Stimulated activated CD4-positive, alpha-beta T cell treated with anti-CD3 and anti-CD28 coated beads, Interleukin-15, amount 100 ng/mL, for 1 hour (primary cell): ENCODE measurements at places on chromosomes 1 and 21.
A peak's percentile ranks its signal among the peaks of the same experiment; 100 is the strongest.

- no peak for DNase-seq
These were observed 1167.8 kb upstream of the NCAM2 start for GRCh38 chr21:19830446-19830845.

DNA sequence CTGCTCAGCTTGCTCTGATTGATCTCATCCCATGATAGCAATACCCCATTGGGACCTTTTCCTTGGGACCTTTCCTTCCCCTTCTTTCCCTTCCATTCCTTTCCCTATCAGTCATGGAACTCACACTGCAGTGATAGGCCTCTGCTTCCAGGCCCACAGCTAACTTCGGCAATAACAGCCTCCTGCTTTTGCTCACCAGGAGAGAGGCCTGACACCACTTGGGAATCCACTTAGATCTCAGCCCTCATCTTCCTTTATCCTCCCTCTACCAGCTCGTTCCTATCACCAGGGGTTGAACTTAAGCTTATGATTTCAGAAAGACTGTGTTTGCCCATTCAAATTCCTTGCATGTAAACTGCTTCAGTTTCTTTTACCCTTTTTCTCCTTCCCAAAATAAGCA, 11.0 kb upstream of the TIPRL start:
- DNase-seq, result no peak

DNA sequence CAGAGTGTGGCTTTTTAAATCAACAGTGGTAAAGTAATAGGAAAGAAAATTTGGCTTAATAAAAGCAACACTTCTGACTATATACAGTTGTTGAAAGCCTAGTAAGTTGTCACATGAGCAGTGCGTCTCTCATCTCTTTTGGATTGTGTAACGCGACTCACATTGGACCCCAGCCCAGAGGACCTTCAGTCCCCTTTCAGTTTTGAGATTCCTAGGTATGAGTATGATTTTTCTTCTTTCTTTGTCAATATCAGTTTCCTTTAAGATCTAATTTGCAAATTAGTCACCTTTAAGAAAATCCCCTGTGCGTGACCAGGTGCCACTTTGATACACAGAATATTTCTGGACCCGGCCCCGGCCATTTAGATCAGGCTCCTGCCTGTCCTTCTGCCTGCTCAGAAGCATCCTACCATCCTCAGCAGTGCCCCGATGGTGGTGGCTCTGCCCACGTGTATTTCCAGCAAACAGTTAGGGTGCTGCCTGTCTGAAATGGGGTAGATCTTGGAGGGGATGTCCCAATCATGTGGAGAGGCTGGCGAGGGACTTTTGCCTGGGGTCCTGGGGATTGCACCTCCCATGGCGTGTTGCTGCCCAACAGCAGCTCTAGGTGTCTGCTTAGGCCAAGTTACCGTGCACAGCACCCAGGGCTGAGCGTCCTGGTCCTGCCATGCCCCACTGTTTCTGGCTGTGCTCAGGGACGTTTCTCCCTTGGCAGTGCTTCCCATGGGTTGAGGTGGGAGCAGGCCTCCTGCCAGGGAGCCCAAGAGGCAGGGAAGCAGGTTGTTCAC, 21.1 kb downstream of the SNAP47 start:
- no peak for DNase-seq

GRCh38 chr1:72442262-72442661, 159.9 kb upstream of the NEGR1 start:
- no peak for DNase-seq

DNA sequence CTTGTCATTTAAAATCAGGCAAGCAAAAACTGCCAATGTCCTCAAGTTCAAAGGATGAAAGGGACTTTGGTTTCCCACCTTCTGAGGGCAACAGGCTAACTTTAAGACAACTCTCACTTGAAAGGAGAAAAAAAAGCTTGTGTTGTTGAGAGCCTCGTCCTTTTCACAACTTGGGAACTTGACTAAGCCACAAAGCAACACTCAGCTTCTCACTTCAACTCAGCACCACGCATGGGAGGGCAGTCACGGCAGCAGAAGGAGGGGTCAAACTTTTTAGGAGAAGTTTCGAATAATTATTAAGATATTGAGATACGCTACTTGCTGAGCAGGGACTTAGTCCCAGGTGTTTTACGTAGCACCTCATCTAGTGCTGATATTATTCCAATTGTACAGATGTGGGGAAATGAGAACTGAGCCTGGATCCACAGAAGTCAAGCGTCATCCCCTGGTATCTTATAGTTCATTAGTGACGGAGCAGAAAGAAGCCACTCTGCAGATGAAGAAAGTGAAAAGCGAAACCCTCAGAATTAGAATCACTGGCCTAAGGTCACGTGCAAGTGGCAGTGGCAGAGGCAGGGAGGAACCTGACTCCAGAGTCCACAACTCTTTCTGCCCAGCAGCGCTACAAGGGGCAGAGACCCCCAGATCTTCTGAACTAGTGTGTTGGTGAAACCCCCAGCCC, 83.6 kb downstream of the JAK1 start:
- DNase-seq, result no peak

DNA sequence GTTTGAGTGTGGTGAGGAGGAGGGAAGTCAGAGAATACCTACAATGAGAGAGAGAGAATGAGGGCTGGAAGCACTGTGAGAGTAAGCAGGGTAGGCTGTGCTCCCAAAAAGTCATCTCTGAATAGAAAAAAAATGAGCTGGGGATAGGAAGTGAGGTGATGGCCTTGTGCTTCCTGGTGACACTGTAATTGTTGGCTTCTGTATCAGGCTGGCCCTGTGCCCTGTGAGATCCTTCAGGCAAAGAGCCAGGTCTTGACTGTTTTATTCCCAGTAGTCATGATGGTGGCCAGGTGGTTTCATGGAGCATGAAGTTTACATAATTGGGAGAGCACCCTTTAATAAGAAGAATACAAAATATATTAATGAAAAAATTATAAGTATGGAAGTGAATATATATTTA, 20.4 kb upstream of the SPATA6 start:
- DNase-seq, result no peak

DNA sequence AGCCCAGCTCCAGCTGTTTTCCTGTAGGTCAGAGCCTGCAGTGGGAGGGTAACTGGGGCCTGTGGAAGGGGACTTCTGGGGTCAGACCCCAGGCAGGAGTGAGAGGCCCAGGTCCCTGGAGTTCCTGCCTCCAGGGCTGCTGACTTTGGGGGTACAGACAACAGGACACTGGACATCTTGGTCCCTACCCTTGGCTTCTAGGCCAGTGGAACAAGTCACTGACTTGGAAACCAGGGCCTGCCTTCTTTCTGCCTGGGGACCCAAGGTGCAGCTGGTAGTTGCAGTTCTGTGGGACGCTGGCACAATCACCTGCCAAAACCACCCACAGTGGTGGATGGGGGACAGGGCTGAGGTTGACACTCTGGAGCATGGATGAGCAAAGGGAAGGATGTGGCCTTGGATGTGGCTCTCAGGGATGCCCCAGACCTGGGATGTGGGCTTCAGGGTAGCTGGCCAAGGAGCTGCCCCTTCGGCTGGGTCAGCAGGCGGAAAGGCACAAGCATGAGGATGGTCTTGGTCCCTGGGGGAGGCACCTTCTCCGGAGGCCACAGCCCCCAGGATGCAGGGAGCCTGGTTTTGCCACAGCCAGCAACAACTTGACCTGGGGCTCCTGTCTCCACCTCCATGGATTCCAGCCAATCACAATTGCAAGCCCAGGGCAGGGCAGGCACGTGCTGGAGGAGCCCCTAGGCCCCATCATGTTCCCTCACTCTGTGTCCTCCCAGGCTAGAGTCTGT, 5.8 kb downstream of the JMJD4 start:
- DNase-seq, result no peak

GRCh38 chr1:41358131-41359021, 2.9 kb upstream of the FOXO6 start:
- no peak for DNase-seq

DNA sequence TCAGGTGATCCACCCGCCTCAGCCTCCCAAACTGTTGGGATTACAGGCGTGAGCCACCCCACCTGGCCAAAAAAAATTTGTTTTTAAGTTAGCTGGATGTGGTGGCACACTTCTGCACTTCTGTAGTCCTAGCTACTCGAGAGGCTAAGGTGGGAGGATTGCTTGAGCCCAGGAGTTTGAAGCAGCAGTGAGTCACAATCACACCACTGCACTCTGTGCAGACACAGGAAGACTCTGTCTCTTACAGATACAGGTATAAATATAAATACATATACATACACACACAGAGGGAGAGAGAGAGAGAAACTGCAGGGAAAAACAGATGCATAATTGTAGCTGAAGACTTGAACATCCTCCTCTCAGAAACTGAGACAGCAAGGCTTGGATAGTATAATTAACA, 34.8 kb upstream of the EPS15 start:
- DNase-seq, result no peak

- DNase-seq, result no peak
These were observed 4.5 kb downstream of the GUCA2B start for GRCh38 chr1:42157667-42158066.

DNA sequence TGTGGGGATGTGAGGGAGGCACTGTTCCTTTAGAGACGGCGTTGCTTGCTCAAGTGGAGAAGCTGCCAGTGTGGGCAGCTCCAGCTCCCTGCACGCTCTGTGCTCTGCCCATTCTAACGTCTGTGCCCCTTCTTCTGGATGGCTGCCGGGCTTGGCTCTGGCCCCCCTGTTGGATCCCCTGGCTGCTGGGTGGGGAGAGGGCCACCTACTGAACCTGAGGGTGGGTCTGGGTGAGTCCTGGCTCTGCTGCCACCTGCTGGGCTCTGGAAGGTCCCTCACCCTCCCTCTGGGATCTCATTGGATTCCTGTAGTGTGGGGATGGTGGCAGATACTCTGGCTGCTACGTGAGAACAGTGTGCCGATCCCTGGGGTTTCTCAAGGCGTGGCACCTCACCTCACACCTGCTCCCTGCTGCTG, 5.0 kb downstream of the PFKL start:
- peak; percentile 31 for DNase-seq

GRCh38 chr1:158509471-158510156, 37.6 kb downstream of the OR10R2 start:
- no peak for DNase-seq

DNA sequence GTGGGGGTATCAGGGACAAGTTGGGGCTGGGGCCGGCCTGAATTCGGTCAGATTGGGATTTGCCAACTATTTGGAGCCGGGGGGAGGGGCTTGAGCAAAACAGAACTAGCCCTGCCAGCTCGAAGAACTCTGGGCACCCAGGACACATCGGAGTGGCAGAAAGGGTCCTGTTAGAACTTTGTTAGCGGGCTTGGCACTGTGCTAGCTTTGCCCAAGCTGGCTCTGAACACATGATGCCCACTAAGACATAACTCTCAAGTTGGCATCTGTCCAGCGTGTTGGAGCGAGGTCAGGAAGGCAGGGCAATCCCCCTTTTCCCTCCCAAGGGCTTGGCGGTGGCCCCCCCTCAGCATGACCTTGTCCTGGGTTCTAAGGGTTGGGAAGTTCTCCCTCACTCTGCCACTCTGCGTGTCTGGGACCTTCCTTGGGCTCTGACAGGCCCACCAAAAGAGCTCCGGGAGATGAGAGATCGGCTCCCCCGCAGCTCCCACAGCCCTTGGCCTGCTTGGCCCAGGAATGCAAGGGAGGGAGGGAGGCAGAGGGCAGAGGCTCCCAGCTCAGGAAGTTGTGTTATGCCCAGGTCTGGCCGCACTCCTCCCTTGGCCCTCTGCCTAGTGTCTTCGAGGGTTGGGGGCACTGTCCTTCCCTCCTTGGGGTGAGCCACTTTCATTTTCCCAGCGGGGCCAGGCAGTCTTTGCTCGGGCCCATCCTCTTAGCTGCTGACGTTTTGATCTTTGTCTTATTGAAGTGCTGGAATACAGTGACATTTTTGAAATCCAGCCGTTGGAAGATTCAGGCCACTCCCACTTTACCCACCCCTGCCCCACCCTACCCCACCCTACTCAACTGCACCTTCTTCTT, 1.2 kb downstream of the LMNA start:
- no peak for DNase-seq

- peak; percentile 74 for DNase-seq
These were observed at the start of gene SLC45A1 for GRCh38 chr1:8317647-8318381. SLC45A1 (plus strand) TSS chr1:8318114; CDS start chr1:8324330, 6,216 bp downstream.

DNA sequence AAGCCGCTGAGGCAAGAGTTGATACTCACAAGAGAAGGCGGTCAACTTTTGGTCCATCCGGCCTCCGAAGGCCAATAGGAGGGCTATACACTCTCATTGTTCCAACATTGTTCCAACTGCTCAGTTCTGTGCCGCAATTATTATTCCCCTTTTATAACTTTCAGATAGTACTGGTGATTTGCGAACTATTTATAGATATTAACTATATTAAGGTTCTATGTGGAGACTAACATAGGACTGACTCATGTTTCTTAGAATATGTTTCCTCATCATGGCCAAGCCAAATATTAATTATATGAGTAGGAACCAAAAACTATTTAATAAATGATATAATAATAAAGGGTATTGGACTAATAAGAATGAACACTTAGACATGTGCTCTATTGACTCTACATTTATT, 96.7 kb upstream of the LBR start:
- no peak for DNase-seq

DNA sequence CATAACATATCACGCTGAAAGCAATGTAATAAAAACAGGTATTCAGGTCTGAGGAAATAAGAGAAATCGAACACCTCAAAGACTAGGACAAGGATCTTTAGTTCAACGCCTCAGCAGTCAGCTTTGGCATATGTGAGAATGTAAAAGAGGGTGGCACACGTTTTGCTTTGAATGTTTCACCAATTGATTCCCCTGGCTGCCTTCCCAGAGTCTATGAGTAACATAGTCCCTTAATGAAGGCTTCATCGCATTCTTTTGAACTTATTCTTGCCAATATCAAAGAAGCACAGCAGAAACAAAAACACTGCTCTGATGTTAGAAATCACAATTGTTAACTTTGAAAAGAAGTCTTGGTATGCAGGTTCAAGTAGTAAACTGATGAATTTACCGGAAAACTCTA, 764.8 kb downstream of the ADGRL2 start:
- DNase-seq, result no peak

DNA sequence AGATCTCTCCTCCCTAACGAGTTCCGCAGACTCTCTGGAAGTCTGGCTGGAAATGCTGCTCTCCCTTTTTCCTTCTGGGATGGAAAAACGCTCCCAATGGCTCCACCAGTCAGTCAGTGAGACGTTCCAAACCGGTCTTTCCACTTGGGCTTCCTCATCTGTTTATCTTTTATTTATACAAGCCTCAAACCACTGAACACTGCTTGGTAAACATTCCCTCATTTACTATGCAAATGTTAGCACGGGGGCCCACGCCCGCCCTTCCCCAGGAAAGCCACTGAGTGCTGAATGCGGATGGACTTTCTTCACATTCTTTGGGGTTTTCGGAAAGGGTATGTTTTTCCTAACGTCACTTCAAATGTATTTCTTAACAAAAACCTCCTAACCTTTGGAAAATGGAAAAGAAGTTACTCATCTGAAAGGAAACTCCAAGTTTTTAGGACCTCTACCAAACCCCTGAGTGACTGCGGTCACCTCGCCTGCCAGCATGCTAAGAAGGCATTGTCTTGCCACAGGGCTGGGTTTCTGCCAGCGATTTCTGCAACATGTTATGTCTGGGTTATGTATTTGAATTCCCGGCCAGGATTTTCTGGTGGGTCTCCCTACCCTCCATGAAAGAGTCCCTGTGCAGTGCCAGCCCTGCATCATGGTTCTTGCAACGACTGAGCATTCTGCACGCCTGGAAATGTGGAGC, 14.0 kb upstream of the UMODL1 start:
- DNase-seq, result no peak

DNA sequence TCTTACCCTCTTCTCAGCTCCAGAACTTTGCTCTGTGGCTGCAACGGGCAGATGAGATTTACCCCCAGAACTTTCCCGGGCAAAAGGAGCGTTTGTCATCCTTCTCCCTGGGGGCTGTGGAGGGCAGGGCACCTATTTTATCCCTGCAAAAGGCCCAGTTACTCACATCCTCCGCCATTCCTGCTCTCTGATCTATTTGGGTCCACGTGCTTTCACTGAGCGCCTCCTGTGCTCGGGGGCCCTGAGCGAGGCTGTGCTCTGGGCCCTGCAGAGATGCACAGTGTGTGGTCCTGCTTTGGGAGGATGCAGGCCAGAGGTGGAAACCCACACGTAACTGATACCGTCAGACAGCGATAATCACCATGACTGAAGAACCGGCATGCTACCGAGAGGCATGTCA, 2.4 kb upstream of the CSMD2 start:
- no peak for DNase-seq
